ENCODE measurements at places on chromosomes 1 and 21. TPM values are rescaled to one million over a fixed set of nuclear protein-coding genes. Genes with fewer than 3 reads are reported as not detected.

- H3K27ac ChIP-seq = no peak overlapping the region
- no peak for DNase-seq
- no peak overlapping the region for H3K4me3 ChIP-seq
- H3K27me3 ChIP-seq = no peaks in the 10 kb centered on the region
- H3K4me1 ChIP-seq = no peaks in the 10 kb centered on the region
These were observed 10.1 kb downstream of the HECTD3 start for GRCh38 chr1:45001011-45001481.

The USH2A gene
- not detected for total RNA-seq

- no peaks in the 10 kb centered on the region for H3K36me3 ChIP-seq
- H3K27me3 ChIP-seq = peaks cover 5% of the 10 kb centered on the region
- H3K27ac ChIP-seq = no peak overlapping the region
- no peaks in the 10 kb centered on the region for H3K4me1 ChIP-seq
- DNase-seq = no peak
These were observed 271.3 kb upstream of the KIAA0040 start for GRCh38 chr1:175463853-175464252.

GRCh38 chr1:90339811-90340210 is 344.9 kb downstream of the ZNF326 start:
- DNase-seq = no peak
- no peaks in the 10 kb centered on the region for H3K27me3 ChIP-seq
- H3K4me3 ChIP-seq = no peak overlapping the region
- no peaks in the 10 kb centered on the region for H3K4me1 ChIP-seq

DNA sequence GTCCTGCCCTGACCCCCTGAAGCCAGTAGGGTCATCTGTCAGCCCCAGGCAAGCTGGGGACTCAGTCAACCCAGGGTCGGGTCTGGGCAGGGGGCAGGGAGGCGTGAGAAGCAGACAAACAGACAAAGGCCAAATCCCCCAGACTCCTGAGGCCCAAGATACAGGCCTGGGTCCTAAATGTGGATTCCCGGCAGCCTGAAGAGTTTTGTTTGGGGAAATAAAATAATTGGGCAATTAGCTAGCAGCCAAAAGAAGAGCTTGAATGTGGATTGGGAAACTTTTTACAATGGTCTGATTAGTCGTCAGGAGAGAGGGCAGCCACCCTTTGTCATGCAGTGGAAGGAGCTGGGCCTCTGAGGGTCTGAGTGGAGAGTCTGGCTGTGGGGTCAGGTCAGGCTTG is 4.5 kb upstream of the LEFTY2 start:
- H3K4me3 ChIP-seq = no peak overlapping the region
- no peaks in the 10 kb centered on the region for H3K27me3 ChIP-seq
- H3K27ac ChIP-seq = no peak overlapping the region
- H3K36me3 ChIP-seq = no peaks in the 10 kb centered on the region

The SERPINC1 gene
- not detected for total RNA-seq

The POLR3C gene
- total RNA-seq = 13.1 TPM

The DIO1 gene
- not detected for total RNA-seq

- peak overlapping the region; percentile 89 for H3K27ac ChIP-seq
- no peaks in the 10 kb centered on the region for H3K27me3 ChIP-seq
- peaks cover 15% of the 10 kb centered on the region for H3K4me1 ChIP-seq
- H3K4me3 ChIP-seq = no peak overlapping the region
These were observed 16.1 kb upstream of the KCNE1 start for GRCh38 chr21:34528131-34528561.

- H3K4me3 ChIP-seq = no peak overlapping the region
- H3K36me3 ChIP-seq = no peaks in the 10 kb centered on the region
- peak; percentile 27 for DNase-seq
- no peak overlapping the region for H3K27ac ChIP-seq
These were observed 1.5 kb downstream of the GSTM2 start for GRCh38 chr1:109669246-109669948.

GRCh38 chr1:32782086-32782485 is 35.1 kb downstream of the YARS1 start:
- no peak overlapping the region for H3K4me3 ChIP-seq
- H3K4me1 ChIP-seq = no peaks in the 10 kb centered on the region
- no peaks in the 10 kb centered on the region for H3K36me3 ChIP-seq
- no peaks in the 10 kb centered on the region for H3K27me3 ChIP-seq

DNA sequence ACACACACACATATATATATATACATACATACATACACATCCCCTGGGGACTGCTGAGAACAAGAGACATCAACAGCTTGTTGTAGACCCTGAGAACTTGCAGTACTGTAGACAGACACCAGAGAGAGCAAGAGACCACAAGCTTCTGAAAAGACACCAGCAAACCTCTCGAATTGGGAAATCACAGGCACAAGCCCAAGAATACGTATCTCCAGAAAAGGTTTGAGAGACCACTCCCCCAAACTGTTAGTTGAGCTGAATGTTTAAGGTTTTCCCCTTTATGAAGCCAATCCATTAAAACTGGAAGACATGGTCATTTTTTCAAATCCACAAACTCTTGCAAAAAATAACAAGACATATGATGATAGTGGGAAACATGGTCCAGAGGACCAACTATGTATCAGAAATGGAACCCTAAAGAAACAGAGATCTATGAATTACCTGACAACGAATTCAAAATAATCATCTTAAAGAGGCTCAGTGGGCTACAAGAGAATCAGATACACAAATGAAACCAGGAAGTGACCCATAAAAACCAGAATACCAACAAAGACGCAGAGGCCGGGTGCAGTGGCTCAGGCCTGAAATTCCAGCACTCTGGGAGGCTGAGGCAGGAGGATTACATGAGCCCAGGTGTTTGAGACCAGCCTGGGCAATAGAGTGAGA is 45.1 kb downstream of the SLC2A1 start:
- no peaks in the 10 kb centered on the region for H3K4me1 ChIP-seq
- H3K36me3 ChIP-seq = no peaks in the 10 kb centered on the region
- no peak overlapping the region for H3K27ac ChIP-seq
- DNase-seq = peak; percentile 64

The LMO4 gene
- total RNA-seq = 8.4 TPM

DNA sequence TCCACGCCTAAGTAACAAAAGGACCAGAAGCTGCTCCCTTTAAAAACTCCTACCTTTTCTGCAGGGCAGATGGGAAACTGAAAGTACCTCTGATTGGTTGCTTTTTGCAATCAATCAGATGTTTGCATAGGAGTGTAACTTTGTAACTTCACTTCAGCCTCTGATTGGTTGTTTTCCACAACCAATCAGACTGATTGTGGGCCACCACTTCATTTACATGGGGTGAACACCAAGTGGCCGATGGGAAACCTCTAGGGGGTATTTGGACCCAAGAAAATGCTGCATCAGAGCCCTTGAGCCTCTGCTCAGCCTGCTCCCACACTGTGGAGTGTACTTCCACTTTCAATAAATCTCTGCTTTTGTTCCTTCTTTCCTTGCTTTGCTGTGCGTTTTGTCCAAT is 32.8 kb upstream of the CD1D start:
- peak; percentile 21 for DNase-seq
- peaks cover 5% of the 10 kb centered on the region for H3K4me1 ChIP-seq
- no peak overlapping the region for H3K27ac ChIP-seq
- H3K27me3 ChIP-seq = no peaks in the 10 kb centered on the region
- no peaks in the 10 kb centered on the region for H3K36me3 ChIP-seq

GRCh38 chr1:178898401-178898800 is 27.5 kb upstream of the ANGPTL1 start:
- no peaks in the 10 kb centered on the region for H3K36me3 ChIP-seq
- no peaks in the 10 kb centered on the region for H3K27me3 ChIP-seq
- H3K4me3 ChIP-seq = no peak overlapping the region
- DNase-seq = no peak
- H3K4me1 ChIP-seq = no peaks in the 10 kb centered on the region
- H3K27ac ChIP-seq = no peak overlapping the region

DNA sequence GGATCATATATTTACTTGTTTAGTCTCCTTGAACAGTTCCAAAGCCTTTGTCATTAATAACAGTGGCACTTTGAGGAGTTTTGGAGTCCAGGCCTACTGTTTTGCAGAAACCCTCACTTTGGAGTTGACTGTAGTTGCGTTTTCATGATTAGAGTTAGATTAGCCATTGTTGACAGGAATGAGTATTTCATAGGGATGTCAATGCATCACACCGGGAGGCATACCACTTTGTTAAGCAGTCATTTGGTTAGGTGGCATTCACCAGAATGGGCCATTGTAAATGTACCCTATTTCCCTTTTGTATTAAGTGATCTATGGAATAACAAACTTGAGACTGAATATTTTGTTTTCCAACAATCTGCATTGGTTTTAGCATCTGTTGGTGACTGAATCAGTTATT is 11.8 kb downstream of the MRPS6 start:
- H3K27me3 ChIP-seq = no peaks in the 10 kb centered on the region
- no peaks in the 10 kb centered on the region for H3K36me3 ChIP-seq
- peaks cover 46% of the 10 kb centered on the region for H3K4me1 ChIP-seq

GRCh38 chr21:36535618-36536241 is 55.8 kb upstream of the CLDN14 start:
- no peaks in the 10 kb centered on the region for H3K4me1 ChIP-seq
- H3K27ac ChIP-seq = no peak overlapping the region

GRCh38 chr1:12636098-12636950 is 7.6 kb upstream of the AADACL4 start:
- H3K27me3 ChIP-seq = no peaks in the 10 kb centered on the region
- H3K27ac ChIP-seq = no peak overlapping the region
- H3K4me3 ChIP-seq = no peak overlapping the region
- no peaks in the 10 kb centered on the region for H3K4me1 ChIP-seq
- no peaks in the 10 kb centered on the region for H3K36me3 ChIP-seq

DNA sequence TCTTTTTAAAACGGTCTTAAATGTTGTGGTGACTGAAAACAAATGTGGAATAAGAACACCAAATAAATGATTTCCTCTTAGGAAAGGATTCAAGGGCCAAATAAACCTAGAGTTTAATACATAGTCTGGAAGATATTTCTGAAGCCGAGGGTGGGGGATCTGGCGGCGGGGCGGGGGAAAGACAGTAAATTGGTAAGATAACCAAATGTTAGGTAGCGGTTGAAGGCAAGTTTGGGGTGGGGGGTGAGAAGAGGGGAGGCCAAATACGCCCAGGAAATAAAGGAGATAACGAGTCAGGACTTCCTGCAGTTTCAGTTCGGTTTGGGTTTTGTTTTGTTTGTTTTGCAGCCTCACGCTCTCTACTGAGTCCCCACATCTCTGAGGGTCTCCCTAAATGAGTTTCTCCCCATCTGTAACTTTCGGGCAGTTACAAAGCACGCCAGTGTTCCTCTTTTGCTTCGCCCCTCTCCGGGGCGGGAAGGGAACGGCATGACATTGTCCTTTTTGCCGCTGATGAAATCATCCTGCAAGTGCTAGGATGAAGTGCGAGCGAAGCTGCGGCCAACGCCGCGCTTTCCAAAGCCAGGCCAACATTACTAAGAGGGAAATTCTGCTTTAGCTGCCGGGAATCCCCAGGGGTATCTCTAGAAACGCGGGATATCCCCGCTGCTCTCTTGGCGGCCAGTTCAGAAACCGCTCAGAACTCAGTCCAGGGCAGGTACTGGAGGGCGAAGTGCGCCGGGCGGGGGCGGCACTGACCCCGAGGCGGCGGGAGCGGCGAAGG is 844 bp downstream of the NIBAN1 start:
- peaks cover 18% of the 10 kb centered on the region for H3K4me1 ChIP-seq
- peak; percentile 37 for DNase-seq

The TBCE gene
- total RNA-seq = 24.0 TPM

GRCh38 chr1:9576903-9577302 is 11.8 kb upstream of the TMEM201 start:
- H3K27ac ChIP-seq = no peak overlapping the region
- H3K4me3 ChIP-seq = no peak overlapping the region
- no peaks in the 10 kb centered on the region for H3K4me1 ChIP-seq
- no peak for DNase-seq
- no peaks in the 10 kb centered on the region for H3K27me3 ChIP-seq

GRCh38 chr1:32848354-32849063 is 22.2 kb downstream of the FNDC5 start:
- H3K4me3 ChIP-seq = no peak overlapping the region
- DNase-seq = no peak
- no peak overlapping the region for H3K27ac ChIP-seq
- H3K4me1 ChIP-seq = no peaks in the 10 kb centered on the region
- peaks cover 14% of the 10 kb centered on the region for H3K36me3 ChIP-seq

The PLXNA2 gene
- 140 TPM for total RNA-seq

DNA sequence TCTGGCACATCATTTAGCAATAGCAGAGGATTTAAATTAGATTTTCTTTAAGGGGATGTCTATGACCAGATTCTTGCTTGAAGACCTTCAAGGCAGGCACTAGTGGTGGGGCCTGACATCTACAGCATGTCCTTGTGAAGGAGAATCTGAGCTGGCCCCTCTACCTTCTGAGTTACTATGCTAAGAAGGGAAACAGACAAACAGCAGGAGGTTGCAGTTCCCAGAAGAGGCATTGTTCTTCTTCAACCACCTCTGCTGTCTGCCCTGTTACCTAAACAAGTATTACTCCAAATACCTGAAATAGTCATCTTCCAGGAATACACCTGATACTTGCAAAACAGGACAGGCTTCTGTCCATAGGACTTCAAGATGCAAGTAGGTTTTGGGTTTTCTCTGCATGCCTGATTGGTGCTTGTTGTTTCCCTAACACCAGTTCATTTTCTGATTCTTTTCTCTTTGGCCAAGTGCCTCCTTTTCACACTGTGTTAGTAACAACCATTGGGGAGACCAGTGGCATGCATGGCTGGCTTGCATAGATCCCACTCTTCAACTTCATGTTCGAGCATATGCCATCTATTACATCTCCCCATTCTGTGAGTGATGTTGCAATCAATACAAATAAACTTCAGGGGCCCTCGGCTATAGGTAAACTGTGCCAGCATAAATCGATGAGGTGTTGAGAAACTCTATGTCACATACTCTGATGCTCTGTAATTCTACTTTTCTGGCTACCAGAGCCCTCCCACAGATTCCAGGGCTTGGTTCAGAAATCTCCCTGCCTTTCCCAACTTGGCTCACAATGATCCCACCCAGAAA is 93.0 kb upstream of the DUSP10 start:
- H3K4me1 ChIP-seq = no peaks in the 10 kb centered on the region
- no peak for DNase-seq
- no peak overlapping the region for H3K27ac ChIP-seq
- H3K36me3 ChIP-seq = no peaks in the 10 kb centered on the region
- H3K4me3 ChIP-seq = no peak overlapping the region

GRCh38 chr1:89780721-89781120 is 40.1 kb upstream of the LRRC8D start:
- no peaks in the 10 kb centered on the region for H3K27me3 ChIP-seq
- no peak overlapping the region for H3K4me3 ChIP-seq
- no peak for DNase-seq
- no peaks in the 10 kb centered on the region for H3K36me3 ChIP-seq
- no peak overlapping the region for H3K27ac ChIP-seq
- no peaks in the 10 kb centered on the region for H3K4me1 ChIP-seq

DNA sequence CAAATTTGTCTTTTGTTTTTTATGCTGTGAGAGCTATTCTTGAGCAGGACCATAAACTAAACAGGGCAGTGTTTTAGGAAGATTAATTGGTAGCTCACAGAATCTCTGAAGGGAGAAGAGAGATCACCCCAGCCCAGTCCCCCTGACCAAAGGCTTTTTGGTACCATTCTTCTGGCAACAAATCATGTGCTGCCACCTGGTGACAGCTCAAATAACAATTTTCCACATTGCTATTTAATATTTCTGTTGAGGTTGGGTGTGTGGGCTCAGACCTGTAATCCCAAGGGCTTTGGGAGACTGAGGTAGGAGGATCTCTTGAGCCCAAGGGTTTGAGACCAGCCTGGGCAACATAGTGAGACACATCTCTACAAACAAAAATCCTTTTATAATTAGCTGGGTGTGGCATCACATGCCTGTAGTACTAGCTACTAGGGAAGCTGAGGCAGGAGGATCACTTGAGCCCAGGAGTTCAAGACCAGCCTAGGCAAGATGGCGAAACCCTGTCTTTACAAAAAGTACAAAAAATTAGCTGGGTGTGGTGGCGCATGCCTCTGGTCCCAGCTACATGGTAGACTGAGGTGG is 2.2 kb upstream of the TESK2 start:
- H3K27me3 ChIP-seq = no peaks in the 10 kb centered on the region
- peak; percentile 53 for DNase-seq
- H3K4me3 ChIP-seq = no peak overlapping the region
- H3K36me3 ChIP-seq = no peaks in the 10 kb centered on the region
- H3K4me1 ChIP-seq = no peaks in the 10 kb centered on the region

Data from transverse colon (tissue), 4 donors.